ENCODE measurements at places on chromosomes 3 and 15.

DNA sequence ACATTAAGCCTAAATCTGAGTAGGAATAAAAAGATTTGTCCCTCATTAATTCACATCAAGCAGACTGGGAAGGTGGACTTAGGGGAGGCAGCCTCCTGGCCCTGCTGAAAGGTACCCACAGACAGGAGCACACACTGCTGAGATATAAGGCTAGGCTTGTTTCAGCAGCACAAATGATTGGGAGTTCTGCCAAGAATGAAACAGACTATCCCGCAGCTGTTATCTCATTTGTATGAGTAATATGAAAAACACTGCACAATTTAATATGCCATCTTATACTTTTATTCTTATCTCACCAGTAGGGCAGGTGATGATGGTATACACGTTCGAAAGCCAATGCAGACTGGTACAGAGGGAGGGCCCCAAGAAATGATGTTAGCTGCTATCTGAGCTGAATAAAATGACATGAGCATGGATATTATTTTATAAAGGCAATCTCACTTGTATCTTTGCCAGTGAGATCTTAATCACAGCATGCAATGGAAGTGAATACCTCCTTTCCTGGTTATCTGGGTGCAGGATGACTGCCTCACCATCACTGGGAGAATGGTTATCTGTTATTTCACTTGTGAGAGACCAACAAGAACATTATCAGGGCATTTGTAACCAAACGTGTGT is 258.7 kb upstream of the PPP2R3A start:
- DNase-seq, result no peak

DNA sequence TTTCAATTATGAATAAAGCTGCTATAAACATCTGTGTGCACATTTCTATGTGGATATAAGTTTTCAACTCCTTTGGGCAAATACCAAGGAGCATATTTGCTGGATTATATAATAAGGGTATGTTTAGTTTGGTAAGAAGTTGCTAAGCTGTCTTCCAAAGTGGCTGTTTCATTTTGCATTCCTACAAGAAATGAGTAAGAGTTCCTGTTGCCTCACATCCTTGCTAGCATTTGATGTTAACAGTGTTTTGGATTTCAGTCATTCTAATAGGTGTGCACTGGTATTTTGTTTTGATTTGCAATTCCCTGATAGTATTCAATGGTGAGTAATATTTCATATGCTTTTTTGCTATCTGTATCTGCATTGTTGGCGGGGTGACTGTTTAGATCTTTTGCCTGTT is 120.7 kb upstream of the MDFIC2 start:
- no peak for DNase-seq

GRCh38 chr3:32571192-32571485 is 481 bp upstream of the DYNC1LI1 start:
- DNase-seq, result no peak

DNA sequence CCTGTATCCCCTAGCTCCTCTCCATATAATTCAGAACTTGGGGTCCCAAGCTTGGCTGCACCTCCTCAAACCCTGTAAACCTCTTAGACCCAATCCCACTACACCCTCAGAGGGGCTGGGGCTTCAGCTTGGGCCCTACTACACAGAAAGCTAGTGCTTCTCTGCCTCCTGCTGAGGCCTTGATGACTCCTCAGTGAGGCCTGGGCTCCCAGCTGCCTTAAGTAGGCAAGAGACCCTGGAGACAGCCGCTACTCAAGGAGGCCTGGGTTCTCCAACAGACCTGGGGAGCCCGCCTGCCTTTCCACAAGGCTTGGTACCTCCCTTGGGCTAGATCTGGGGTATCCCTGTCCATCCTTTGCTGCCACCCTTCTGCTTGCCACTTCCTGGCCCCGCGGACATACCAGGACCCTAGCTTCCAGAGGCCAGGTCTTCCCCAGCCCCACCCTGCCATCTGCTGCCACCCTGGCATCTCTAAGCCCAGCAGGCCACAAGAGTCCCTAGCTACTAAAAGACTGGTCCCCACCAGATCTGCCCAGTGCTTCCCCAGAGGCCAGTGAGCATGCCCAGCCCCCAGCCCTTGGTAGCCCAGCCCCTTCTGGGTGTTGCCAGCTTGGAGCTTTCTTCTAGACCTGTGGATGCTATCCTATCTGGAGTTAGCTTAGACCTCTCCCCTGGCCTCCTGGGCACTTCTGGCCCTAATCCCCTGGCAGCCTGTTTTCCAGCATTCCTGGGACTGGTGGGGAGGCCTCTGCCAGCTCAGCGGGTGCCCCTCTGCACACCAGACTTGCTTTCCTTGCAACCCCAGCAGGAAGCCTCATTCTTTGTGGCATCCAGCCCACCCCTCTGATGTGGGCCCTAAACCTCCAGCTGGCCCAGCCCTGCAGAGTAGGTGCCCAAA is 13.7 kb downstream of the C15orf39 start:
- no peak for DNase-seq

GRCh38 chr3:138862531-138862923 is 27.8 kb upstream of the PIK3CB start:
- DNase-seq, result no peak

DNA sequence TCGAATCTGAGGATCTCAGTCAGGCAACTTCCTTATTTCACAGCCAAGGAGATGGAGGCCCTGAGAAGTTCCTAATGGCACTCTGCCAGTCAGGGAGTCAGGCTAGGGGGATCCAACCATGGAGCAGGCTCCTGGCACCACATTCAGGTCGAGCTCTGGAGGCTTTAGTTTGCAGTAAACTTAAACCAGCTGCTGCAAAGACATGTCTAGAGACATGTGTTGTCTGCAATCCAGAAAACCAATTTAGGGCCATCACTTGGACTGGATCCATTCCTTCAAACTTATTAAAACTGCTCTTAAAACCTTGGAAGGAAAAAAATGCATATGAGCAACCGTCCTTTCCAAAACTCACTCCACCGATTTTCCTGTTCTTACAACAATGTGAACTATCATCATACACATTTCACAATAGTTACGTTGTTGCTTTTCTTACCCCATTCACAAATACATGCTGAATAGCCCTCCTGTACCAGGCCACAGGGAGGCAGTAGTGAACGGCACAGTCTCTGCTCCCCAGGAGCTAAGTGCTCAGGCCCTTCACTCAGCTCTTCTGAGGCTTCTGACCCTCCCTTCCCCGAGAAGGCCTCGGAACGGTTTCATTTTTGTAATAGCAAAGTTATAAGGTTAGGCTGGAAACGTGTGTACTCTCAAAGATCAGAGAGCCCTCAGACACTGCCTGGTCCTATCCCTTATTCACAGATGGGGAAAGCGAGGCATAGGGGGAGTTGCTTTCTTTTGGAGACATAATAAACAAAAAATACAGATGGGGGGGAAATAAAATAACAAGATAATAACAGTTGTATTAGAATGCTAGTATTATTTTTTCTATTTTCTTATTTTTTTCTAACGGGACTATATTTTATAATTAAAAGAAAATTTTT is 20.1 kb downstream of the RFT1 start:
- no peak for DNase-seq

GRCh38 chr3:126112531-126113237 is 28.8 kb upstream of the SLC41A3 start:
- no peak for DNase-seq

- no peak for DNase-seq
These were observed 37.3 kb upstream of the ALG1L2 start for GRCh38 chr3:130044370-130044769.

DNA sequence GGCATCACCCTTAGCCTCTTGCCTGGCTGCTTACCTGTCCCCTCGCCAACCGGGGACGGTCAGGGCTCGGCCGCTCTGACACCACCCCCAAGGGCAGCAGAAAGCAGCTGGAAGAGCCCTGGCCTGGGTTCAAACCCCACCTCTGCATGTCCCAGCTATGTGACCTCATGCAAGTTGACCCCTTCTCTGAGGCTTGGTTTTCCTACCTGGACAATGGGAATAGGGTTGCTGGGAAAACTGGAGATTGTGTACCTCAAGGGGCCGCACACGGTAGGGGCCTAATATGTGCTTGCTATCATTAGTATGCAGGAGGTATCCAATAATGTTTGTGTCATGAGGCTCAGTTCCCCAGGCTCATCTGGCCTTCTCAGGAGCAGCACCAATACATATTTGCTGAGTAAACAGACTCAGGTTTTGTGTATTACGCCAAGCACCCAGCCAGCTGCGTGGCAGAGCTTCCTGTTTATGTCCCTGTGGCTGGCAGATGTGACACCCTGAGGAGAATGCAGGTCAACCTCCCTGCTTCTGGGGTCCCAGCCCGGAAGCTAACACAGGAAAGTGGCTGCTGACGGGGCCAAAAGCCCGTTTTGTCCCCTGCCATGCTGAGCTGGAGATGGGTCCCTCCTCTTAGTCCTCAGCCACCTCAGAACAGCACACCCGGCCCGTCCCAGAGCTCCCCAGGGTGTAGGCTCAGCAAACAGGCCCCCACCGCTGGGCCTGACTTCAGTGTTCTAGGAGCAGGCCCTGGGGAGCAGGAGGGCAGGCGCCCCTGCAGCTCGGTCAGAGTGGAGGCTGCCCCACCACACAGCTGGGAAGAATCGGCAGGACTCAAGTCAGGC is 29.7 kb downstream of the PLXND1 start:
- no peak for DNase-seq

- no peak for DNase-seq
These were observed 10.3 kb downstream of the LDHAL6B start for GRCh38 chr15:59216911-59217310.

DNA sequence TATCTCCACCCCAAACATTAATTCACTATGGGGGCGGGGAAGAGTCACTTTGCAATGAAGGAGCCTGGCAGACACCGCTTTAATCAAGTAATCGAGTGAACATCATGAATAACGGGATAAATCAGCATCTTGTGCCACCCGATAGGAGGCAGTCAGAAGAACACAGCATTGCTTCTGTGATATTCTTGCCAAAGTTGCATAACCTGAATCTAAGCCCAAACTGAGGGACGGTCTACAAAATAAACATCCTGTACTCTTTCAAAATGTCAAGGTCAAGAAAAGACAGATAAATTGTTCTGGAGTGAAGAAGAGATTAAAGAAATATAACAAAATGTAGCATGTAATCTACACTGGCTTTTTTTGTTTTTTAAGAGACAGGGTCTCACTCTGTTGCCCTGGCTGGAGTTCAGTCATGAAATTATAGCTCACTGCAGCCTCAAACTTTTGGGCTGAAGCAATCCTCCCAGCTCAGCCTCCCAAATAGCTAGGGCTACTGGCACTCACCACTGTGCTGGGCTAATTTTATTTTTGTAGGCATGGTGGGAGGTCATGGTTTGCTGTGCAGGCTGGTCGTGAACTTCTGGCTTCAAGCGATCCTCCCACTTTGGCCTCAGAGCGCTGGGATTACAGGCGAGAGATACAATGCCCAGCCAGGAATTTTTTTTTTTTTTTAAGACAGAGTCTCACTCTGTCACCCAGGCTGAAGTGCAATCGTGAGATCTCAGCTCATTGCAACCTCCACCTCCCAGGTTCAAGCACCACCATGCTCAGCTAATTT is 20.1 kb upstream of the VWA5B2 start:
- DNase-seq, result no peak

DNA sequence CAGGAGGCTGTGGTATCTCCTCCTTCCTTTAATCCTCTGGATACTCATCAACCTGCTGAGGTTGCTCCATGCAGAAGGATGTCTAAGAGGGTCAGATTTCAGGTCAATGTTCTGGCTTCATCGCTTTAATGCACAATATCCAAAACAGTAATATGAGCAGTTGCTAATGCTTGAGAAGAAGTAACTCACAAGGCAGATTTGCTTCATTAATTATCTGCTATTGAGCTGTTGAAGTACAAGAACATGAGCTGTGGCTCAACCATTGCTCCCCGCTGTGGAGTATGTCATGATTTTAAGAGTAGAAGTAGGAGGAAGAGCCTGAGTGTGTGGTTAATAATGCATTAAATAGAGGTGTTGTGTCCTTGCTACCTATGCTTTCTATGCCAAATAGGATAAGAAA is 1412.9 kb upstream of the ALCAM start:
- no peak for DNase-seq

- no peak for DNase-seq
These were observed 267.0 kb upstream of the THBS1 start for GRCh38 chr15:39313881-39314280.

DNA sequence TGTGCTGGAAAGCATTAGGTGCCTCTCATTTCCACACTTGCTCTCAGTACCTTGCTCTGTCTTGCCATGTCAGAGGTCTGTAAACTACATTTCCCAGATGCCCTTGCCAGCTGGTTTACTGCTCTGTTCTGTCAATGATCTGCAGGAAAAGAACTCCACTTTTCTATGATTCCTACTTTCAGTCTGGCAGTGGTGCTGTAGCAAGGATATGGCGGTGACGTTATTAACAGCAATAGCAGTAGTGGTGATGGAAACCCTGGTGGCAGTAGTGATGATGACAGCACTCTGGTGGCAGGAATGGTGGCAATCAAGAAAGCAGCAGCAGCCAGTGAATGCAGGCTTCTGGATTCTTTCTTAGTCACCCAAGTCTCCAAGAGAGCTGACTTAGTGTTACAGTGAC is 665.2 kb downstream of the DIPK2A start:
- no peak for DNase-seq

GRCh38 chr3:153906366-153906765 is 214.8 kb upstream of the ARHGEF26 start:
- no peak for DNase-seq

DNA sequence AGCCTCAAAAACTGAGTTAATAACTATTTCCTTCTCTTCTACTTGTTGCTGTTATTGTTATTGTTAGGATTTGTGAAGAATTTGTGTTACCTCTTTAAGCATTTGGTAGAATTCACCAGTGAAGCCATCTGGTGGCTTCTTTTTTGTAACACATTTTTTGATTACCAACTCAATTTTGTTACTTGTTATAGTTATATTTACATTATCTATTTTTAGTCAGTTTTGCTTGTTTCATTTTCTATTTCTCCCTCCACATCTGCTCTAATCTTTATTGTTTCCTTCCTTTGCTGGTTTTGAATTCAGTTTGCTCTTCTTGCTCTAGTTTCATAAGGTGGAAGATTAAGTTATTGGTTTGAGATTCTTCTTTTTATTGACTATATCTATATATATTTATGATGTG is 3.7 kb upstream of the SLC9C1 start:
- no peak for DNase-seq

- DNase-seq, result no peak
These were observed 89.6 kb downstream of the TM4SF4 start for GRCh38 chr3:149564079-149564478.

DNA sequence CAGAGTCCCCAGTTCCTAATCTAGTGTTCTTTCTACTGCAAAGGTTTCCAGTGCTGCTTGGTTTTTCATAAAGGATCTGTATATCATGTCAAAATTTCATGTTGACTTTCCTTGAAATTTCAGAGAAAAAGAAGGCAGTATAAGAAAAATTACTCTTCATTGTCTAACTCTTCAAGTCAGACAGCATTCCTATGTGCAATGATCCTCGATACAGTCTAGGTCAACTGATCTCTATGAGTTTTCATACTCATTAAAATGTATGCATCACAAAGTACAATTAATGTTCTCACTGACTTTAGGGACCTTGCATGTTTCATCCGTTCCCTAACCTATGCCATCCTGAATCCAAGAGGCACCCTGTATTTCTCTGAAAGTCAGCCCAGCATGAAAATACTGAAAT is 317.3 kb downstream of the ZBTB20 start:
- DNase-seq, result no peak

GRCh38 chr15:41689834-41690233 is 29.6 kb downstream of the MGA start:
- no peak for DNase-seq

Measured in hematopoietic multipotent progenitor cell treated with erythropoietin and hydrocortisone succinate and interleukin-3 and kit ligand, for 17 days (in vitro differentiated cells).